ENCODE measurements at places on chromosomes 12 and 14.

- DNase-seq = no peak
Observed at GRCh38 chr12:9869307-9870161, at the start of gene CLEC2B. TSS of gene CLEC2B (minus strand) at chr12:9869354.

DNA sequence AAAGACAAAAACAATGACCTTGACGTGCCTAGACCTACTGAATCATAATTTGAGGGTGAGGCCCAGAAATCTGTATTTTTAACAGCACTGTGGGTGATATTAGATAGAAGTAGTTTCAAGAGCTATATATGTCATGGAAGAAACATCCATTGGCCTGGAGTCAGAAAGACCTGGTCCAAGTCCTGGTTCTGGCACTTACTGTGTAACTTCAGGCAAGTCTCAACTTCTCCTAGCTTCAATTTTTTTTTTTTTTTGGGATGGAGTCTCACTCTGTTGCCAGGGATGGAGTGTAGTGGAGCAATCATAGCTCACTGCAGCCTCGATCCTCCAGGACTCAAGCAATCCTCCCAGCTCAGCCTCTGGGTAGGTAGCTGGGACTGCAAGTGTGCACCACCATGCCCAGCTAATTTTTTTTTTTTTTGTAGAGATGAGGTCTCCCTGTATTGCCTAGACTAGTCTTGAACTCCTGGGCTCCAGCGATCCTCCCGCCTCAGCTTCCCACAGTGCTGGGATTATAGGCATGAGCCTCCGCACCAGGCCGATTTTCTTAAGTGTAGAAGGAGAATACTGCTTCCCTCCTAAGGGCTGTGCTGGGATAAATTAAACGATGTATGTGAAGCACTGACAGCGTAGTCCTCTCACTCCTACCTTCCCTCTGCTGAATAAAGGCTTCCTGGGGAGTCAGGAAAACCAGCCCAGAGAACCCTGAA is 14.3 kb upstream of the GPX2 start:
- DNase-seq = no peak

DNA sequence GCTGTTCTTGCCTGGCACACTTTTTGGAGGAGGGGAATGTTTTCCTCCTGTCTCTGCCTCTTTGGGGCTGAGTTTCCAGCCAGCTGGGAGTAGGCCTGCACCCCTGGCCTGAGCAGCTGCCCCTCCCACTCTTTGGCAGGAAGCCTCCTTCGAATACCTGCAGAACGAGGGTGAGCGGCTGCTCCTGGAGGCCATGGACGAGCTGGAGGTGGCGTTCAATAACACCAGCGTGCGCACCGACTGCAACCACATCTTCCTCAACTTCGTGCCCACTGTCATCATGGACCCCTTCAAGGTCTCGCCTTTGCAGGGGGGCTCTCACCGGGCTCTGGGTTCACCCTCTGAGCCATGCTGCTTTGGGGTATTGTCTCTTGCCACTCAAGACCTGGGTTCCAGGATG is 69.4 kb downstream of the FOXN4 start:
- no peak for DNase-seq

DNA sequence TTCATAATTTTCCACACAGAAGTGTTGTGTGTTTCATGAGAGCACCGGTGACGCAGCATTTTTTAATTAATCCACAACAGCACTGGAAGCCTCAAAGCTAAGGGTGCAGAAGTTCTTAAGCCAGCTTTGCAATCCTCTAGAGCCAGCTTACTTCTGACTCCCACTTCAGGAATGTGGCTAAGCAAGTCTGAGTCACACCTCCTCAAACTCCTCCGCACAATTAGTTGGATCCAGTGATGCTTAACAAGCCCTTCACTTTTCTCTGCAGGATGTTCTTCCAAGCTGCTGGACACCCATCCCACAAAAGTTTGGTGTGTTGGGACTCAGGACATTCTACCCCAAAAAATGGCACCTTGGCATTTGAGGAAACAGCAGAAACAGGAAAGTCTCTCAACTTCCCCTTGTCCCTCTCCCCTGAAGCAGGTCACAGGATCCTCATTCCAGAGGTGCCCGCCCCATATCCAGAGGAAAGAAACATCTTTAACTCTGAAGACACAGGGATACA is 210.0 kb downstream of the PPM1H start:
- peak; percentile 98 for DNase-seq

GRCh38 chr12:11949738-11950411 is 120.9 kb upstream of the BCL2L14 start:
- no peak for DNase-seq

DNA sequence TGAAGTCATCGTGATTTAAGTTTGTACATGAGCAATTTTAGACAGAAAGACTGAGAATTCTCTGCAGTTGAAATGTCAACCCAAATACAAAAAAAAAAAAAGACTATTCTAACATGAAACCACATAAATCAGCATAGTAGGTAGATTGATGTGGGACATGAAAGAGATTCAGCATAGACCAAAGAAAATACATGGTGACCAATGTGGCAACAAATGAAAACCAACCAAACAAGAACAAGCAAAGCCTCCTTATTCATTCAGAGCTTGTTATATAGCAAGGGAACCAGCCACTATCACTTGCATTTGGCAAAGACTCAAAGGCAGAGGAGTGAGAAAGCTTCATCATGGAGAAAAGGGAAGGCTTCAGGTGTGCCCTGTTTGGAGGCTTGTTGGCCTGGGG is 144.4 kb upstream of the TMPO start:
- DNase-seq = no peak

DNA sequence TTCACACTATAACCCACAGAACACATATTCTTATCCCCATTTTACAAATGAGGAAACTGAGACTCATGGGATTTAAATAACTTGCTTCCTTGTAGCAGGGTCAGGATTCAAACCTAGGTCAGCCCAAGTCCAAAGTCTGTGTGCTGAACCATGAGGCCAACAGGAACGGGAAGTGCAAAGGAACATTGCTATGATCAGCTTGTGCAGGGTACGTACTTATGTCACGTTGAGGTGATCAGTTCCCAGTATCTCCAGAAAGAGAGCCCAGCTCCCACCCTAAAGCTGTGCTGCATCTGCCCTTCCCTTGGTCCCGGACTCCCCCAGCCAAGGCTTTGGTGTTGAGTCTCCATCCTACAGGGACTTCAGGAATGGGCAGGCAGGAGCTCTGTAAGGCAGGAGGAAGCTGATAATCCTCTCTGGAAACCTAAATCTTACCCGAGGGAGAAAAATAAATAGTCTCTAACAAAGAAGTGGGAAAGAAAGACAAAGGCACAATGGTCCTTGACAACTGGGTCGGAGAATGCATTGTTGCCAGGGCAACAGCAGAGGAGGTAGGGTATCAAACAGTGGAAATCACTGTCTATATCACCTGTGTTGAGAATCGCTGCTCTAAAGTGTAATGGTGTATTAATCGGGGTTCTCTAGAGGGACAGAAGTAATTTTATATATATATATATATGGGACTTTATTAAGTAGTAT is 82.5 kb upstream of the FICD start:
- DNase-seq = no peak

DNA sequence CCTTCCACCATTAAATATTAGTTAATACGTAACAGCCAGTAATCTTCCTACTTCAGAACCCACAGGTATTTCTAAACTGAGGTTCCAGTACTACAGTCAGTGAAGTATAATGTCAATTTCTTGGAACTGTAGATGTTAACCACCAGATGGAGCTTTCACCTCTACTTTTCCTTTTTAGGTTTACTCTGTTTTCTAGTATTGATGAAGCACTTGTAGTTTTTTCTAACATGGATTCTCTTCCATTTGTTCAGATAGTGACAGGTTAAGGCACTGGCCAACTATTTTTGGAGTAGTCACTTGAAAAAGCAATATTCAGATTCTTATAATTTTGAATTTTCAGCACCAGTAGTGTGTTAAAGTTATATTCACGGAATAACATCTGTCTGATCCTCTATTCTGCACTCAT is 4.6 kb upstream of the SEC23A start:
- DNase-seq = peak; percentile 45

DNA sequence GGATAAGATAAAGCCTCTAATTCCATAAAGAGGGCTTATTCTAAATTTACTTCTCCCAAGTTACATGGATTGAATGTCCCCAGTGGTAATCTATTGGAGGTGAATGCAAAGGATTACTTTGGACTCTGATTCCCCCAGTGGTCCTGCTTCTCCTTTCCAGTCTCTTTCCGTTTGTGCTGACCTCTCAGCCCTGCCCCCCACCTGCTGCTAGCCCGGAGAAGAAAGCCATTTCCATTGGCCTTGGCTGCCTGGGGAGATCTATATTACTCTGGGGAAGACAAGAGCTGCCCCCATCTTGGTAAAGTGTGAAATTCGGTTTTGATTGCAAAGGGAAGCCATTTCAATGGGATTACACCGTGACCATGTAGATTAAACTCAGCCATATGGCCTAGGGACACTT is 13.3 kb downstream of the ASCL1 start:
- DNase-seq = no peak

GRCh38 chr12:110165540-110166159 is 41.5 kb downstream of the IFT81 start:
- DNase-seq = peak; percentile 81

DNA sequence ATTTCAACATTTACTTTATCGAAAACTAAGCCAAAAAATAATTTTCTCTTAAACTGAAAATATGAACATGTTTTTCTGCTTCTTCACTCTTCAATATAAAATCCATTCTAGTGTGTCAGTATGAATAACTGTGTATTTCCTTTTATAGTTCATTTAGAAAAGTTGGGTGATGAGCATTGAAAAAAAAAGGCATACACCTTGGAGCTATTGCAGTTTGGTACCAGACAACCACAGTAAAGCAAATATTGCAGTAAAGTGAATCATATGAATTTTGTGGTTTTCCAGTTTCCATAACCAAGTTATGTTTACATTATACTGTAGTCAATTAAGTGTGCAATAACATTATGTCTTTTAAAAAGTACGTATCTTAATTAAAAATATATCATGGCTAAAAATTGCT is 195.0 kb upstream of the FOXG1 start:
- DNase-seq = no peak

- peak; percentile 62 for DNase-seq
Observed at GRCh38 chr12:39127401-39127800, 222.0 kb upstream of the CPNE8 start.

DNA sequence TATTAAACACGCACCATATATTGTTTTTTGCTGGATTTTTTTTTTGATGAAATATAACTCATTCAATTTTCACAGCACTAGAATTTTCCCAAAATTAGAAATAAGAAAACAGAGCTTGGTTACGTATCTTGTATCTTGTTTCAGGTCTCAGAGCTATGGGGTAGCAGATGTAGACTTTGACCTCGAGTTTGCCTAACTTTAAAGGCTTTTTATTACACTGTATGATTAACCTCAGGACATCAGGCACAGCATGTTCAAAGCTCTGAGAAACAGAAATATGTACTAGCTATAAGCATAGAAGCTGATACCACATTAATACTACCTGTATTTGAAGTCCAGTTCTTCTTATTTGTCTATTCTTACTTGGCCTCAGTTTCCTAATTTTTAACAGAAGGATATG is 171.9 kb upstream of the KITLG start:
- DNase-seq = no peak

- DNase-seq = peak; percentile 65
Observed at GRCh38 chr12:11875414-11875935, 195.3 kb upstream of the BCL2L14 start.

DNA sequence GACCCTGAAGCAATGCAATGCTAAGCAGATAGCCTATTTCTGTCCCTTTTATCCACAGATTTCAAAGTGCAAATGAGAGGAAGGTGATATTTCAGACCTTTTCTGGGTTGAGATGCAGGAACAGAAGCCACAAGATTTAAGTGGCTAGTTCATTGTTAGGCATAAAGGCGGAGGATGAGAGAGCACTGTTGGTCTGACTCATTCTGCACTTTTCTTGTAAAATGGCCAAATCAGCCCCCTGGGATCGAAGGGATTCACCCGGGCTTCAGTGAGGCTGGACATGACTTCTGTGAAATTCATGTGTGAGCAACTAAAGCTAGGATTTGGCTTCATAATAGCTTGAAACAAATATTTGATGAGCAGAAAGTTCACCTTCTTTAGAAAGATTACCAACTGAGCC is 101.9 kb upstream of the OVCH1 start:
- no peak for DNase-seq

GRCh38 chr14:31026077-31026449 is at the start of gene STRN3:
TSS of gene STRN3 (minus strand) at chr14:31026379. CDS start at chr14:31026185, 194 bp downstream.
- no peak for DNase-seq

DNA sequence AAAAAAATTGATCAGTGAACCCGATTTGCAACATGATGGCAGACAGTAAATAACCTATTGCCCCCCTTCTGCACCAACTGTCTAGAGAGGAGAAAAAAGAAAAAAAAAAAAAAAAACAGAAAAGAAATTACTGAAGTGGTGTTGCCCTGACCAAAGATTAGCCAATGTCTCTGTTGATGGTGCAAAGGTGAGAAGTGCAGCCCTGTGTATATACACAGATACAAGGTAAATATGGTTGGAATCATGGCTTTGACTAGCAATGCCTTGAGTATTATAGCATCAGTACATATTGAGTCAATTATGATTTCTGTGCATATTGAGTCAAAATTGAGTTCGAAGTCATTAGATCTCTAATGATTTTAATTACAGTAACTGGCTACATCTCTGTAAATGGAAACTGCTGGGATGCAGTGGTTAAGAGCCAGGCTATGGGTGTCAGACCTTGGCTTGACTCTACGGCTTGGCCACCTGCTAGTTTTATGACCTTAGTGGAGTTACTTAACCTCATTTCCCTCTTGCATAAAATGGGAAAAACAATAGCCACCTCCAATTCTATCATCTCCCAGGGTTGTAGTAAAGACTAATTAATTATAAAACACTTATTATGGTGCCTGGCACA is 51.0 kb downstream of the EGLN3 start:
- no peak for DNase-seq
